ENCODE measurements at places on chromosomes 6 and 20.

GRCh38 chr6:123925842-123926399, 122.3 kb downstream of the NKAIN2 start:
- ATAC-seq = no peak
- no peaks in the 10 kb centered on the region for H3K36me3 ChIP-seq
- no peaks in the 10 kb centered on the region for H3K27me3 ChIP-seq
- no peaks in the 10 kb centered on the region for H3K4me1 ChIP-seq
- no peak overlapping the region for H3K4me3 ChIP-seq
- H3K27ac ChIP-seq = no peak overlapping the region

DNA sequence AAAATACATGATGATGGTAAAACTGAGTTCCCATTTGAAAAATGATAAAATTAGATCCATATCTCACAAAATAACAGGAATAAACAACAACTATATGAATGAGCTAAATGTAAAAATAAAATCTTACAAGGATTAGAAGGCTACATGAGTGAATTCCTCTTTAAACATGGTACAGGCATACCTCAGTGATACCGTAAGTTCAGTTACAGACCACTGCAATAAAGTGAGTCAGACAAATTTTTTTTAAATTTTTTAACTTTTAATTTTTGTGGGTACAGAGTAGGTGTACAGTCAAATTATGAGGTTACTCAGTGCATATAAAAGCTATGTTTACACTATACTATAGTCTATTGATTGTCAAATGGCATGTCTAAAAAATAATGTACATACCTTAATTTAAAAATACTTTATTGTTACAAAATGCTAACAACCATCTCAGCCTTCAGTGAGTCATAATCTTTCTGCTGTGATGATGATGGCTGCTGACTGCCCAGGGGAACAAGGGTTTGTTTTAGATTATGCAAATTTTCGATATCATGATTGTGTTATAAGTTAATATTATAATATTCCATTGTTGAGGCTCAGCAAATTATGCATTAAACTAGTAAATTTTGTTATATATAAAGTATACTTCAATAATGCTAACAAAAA, 222.8 kb upstream of the RUNX2 start:
- peaks cover 9% of the 10 kb centered on the region for H3K4me1 ChIP-seq
- ATAC-seq = no peak
- no peaks in the 10 kb centered on the region for H3K36me3 ChIP-seq
- no peaks in the 10 kb centered on the region for H3K27me3 ChIP-seq
- no peak overlapping the region for H3K4me3 ChIP-seq

DNA sequence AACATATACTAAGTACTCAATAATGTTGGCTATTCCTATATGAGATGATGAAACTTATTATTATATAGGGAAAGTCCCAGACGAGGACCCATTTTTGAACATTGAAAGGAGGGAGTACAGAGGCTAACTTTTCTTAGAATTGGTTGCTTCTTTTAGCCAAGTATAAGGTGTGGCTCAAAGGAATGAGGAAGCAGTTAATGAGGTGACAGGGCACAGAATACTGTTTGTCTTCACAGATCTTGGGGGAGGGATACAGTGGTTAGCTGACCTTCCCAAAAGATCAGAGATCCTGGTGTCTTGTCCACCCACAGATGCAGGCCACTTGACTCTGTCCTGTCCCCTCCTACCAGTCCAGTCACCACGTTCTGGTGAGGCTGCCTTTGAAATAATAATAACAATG, 67.8 kb upstream of the EPB41L1 start:
- H3K4me1 ChIP-seq = peaks cover 5% of the 10 kb centered on the region
- ATAC-seq = no peak
- H3K27ac ChIP-seq = no peak overlapping the region
- H3K36me3 ChIP-seq = no peaks in the 10 kb centered on the region
- H3K27me3 ChIP-seq = peaks cover 36% of the 10 kb centered on the region
- H3K4me3 ChIP-seq = no peak overlapping the region

DNA sequence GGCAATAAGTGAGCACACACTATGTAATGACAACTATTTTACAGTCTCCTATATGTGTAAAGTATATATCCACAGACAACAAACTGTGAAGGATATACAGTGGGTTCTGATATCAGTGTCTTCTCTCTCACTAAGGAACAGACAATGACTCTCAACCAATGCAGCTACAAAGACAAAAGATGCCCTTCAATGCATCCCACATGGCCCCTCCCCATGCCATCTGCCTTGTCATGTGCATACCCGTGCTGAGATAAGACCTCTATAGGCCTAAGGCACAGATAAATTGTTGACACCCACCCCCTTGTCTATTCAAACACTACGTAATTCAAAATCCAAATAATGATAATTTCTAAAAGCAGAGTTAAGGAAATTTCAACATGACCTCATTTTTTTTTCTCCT, 1123.5 kb upstream of the MAP3K7 start:
- no peak for ATAC-seq
- H3K4me3 ChIP-seq = no peak overlapping the region
- H3K27me3 ChIP-seq = no peaks in the 10 kb centered on the region
- H3K27ac ChIP-seq = no peak overlapping the region
- H3K4me1 ChIP-seq = no peaks in the 10 kb centered on the region

DNA sequence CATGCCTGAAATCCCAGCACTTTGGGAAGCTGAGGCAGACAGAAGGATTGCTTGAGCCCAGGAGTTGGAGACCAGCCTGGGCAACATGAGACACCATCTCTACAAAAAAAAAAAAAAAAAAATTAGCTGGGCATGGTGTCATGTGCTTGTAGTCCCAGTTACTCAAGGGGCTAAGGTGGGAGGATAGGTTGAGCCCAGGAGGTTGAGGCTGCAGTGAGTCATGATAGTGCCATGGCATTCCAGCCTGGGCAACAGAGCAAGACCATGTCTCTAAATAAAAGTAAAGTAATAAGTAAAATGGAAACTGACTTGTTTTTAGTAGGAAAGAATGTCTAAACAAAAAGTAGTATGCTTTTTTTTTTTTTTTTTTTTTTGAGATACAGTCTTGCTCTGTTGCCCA, 240.7 kb downstream of the ARID1B start:
- peaks cover 4% of the 10 kb centered on the region for H3K36me3 ChIP-seq
- ATAC-seq = no peak
- peak overlapping the region; percentile 93 for H3K27ac ChIP-seq
- no peaks in the 10 kb centered on the region for H3K27me3 ChIP-seq
- H3K4me3 ChIP-seq = peak overlapping the region; percentile 77
- peaks cover 39% of the 10 kb centered on the region for H3K4me1 ChIP-seq

DNA sequence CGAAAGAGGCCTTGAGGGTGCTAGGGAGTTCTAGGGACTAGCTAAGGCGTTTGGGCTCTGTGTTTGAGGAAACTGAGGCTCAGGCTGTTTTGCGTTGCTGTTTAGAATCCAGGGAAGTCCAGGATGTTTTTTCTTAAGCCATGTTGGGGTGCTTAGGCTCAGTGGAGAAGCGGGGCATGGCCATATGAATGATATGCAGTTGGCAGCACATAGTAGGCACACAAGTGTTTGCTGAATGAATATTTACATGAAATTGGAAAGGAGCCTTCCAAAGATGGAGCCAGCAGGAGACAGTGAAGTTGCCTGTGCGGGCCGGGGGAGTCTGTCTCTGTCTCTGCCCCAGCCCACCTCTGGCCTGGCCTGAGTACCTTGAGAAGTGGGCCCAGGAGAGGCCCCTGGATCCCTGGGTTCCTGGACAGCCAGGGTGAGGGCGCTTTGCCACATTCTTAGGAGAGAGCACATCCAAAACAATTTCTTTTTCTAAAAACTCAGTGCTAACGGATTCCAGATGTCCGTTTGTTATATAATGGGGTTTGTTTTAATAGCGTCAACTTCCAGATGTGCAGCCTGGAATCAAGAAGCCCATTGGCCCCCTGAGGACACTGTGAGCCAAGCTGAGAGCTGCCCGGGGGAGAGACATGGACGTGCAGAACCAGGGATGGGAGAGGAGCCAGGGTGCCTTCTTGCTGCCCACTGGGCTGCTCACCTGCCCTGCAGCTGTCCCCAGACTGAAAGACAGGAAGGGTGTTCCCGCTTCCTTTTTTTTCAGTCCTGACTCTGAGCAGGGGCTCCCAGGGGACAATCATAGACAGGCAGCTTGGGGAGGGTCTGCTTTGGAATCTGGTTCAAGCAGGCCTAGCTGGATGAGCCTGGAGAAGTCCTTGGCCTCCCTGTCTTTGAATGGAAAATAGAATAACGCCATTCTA, 20.1 kb upstream of the EMILIN3 start:
- no peaks in the 10 kb centered on the region for H3K36me3 ChIP-seq
- peaks cover 4% of the 10 kb centered on the region for H3K27me3 ChIP-seq
- no peak for ATAC-seq
- H3K4me1 ChIP-seq = no peaks in the 10 kb centered on the region
- H3K4me3 ChIP-seq = no peak overlapping the region

- no peaks in the 10 kb centered on the region for H3K4me1 ChIP-seq
- H3K36me3 ChIP-seq = no peaks in the 10 kb centered on the region
- peaks cover 9% of the 10 kb centered on the region for H3K27me3 ChIP-seq
- no peak overlapping the region for H3K4me3 ChIP-seq
These were observed 113.9 kb downstream of the RIN2 start for GRCh38 chr20:19872001-19872400.

GRCh38 chr20:21450572-21450971, 53.2 kb upstream of the NKX2-4 start:
- H3K4me3 ChIP-seq = no peak overlapping the region
- peaks cover 37% of the 10 kb centered on the region for H3K27me3 ChIP-seq
- H3K36me3 ChIP-seq = no peaks in the 10 kb centered on the region
- no peak overlapping the region for H3K27ac ChIP-seq
- no peaks in the 10 kb centered on the region for H3K4me1 ChIP-seq
- no peak for ATAC-seq

DNA sequence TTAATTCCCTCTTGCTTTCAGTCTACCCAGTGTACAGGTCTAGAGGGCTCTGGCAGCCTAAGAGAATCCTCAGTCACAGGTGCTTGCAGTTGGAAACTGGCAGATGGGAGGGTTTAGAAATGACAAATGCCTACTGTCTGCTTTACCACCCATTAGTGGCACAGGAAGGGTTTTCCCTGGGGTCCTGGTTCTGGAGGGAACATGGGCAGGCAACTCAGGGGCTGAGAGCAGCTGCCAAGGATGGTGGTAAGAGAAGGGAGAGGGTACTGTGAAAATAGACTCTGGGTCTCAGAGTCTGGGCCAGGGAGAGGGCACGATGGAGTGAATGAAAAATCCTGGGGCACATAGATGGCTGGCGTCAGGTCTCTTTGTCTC, 103.5 kb downstream of the TCP11 start:
- no peaks in the 10 kb centered on the region for H3K4me1 ChIP-seq
- no peak for ATAC-seq
- peaks cover 5% of the 10 kb centered on the region for H3K36me3 ChIP-seq
- H3K4me3 ChIP-seq = no peak overlapping the region
- no peaks in the 10 kb centered on the region for H3K27me3 ChIP-seq

DNA sequence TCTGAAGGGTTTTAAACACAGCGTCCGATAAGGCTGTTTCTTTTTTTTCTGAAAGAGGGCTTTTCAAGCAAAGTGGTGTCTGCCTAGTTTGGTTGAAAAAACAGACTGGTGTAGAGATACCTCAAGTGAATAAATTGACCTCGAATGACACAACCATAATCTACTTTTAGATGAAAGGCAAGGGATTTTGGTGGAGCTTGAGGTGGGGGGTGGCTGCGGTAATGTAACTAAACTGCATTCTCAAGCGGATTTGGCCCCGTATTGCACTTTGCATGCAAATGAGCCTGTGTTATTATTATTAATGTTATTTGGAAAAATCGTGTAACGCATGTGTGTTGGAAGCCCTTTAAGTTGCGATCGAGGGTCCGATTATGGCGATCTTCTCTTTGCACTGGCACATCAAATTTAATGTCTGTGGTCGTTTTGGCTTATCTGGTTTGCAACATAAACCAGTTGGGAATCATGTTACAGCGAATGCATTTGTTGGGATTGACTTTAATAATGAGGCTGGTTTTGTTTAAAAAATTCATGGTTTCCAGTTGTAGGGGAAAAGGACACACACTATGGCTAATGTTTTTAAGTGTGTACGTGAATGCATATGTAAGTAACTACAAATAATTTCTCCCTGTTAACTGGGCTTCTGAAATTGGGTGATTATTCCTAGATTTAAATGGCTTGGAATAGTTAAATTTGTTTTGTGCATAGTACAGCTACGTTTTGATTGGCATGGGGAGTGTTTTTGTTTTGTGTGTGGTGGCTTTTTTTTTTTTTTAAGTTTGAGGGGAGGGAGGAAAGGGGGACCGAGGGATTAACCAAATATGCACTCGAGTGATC, 1.0 kb downstream of the JARID2 start:
- H3K27ac ChIP-seq = peak overlapping the region; percentile 100
- peaks cover 26% of the 10 kb centered on the region for H3K4me1 ChIP-seq
- no peak for ATAC-seq
- no peaks in the 10 kb centered on the region for H3K27me3 ChIP-seq
- H3K4me3 ChIP-seq = peak overlapping the region; percentile 100

DNA sequence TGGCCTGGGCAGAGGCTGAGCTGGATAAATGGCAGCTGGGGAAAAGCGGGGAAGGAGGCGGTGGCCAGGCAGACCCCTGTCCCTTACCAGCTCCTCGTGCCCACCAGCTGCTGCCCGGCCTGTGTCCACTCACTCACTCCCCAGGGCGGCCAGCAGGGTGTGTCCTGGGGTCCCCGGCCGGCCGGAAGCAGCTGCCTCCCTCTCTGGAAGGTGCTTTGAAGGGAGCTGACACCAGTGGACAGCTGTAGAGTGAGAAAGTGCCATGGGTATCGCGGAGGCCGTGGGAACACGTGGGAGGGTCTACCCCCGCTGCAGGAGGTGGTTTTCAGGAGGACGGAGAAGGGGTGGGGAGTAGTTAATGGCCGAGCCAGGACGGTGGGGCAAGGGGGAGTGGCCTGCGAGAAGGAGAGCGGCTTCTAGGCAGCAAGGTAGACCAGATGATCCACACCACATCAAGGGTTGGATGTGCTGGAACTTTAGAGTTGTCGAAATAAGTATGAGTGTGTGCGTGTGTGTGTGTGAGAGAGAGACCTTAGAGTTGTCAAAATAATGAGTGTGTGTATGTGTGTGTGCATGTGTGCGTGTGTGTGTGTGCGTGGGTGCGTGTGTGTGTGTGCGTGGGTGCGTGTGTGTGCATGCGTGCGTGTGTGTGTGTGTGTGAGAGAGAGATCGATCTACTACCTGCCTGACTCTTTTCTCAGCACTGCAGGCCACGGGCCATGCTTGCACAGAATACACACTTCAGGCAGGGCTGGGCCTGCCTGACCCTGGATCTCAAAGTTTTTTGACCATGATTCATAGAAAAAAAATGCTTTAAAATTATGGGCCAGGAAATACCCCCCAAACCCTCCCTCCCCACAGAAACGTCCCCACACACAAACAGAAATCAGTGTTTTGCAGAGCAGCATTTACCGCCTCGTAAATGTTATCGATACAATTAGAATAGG, 43.9 kb downstream of the CDH4 start:
- no peak overlapping the region for H3K27ac ChIP-seq
- no peak for ATAC-seq
- no peaks in the 10 kb centered on the region for H3K36me3 ChIP-seq
- no peak overlapping the region for H3K4me3 ChIP-seq

GRCh38 chr6:45714006-45714730, 301.5 kb downstream of the CLIC5 start:
- H3K4me1 ChIP-seq = peaks cover 39% of the 10 kb centered on the region
- H3K27me3 ChIP-seq = no peaks in the 10 kb centered on the region
- peak; percentile 22 for ATAC-seq
- no peaks in the 10 kb centered on the region for H3K36me3 ChIP-seq

- H3K4me3 ChIP-seq = no peak overlapping the region
- H3K27ac ChIP-seq = no peak overlapping the region
- no peaks in the 10 kb centered on the region for H3K4me1 ChIP-seq
- no peak for ATAC-seq
- no peaks in the 10 kb centered on the region for H3K27me3 ChIP-seq
These were observed 95.9 kb upstream of the IFNGR1 start for GRCh38 chr6:137315081-137315480.

- H3K27me3 ChIP-seq = no peaks in the 10 kb centered on the region
- H3K36me3 ChIP-seq = peaks cover 78% of the 10 kb centered on the region
- H3K27ac ChIP-seq = peak overlapping the region; percentile 87
- peaks cover 14% of the 10 kb centered on the region for H3K4me1 ChIP-seq
- H3K4me3 ChIP-seq = peak overlapping the region; percentile 60
These were observed 9.9 kb downstream of the PCIF1 start for GRCh38 chr20:45944151-45944964.

Measured in activated T-helper 17 cell treated with anti-CD3 and anti-CD28 coated beads, Interleukin-2, amount 50 U/mL, for 72 hours (primary cell).